Activated B cell treated with CpG ODN at 0.5 μM for 24 hours (primary cell): ENCODE measurements at places on chromosomes 1 and 21.

GRCh38 chr1:48294656-48295055, 72.1 kb downstream of the SLC5A9 start:
- no peak for DNase-seq

DNA sequence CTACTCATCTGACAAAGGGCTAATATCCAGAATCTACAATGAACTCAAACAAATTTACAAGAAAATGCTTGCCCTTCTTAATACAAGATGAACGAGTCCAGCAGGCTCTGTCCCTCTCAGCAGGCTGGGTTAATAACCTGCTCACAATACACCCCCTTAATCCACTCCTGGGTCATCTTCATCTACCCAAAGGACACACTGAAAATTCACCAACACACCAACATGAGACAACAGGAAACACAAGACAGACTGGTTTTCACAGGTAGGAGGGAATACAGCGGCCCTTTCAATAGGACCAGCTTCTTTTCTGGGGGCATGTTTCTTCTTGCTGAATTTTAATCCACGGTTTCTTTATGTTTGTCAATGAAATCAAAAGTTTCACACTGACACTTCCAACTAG, 44.6 kb downstream of the SUSD4 start:
- no peak for DNase-seq

- DNase-seq = no peak
Measured at GRCh38 chr1:171965777-171966176, 124.5 kb downstream of the DNM3 start.

- DNase-seq = no peak
Measured at GRCh38 chr21:33514229-33514628, 22.7 kb upstream of the DNAJC28 start.

DNA sequence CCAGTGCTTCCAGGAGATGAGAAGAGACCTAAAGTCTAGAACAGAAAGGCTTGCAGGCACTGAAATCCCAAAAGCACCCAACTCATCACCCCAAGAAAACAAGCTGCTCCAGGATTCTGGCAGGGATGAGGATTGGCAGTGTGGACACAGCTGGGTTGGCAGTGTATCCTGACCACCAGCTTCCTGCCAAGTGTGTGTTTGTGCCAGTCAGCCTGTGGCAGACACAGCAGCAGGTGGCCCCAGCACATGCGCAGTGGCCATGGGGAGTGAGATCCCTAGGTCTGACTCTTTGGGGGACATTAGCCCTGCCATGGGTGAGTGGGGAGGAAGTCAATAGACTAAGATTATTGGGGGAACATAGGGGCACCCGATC, 8.7 kb upstream of the SNAPIN start:
- no peak for DNase-seq

GRCh38 chr21:44870748-44871495, 2.6 kb downstream of the PTTG1IP start:
- no peak for DNase-seq
